ENCODE measurements at places on chromosomes 12 and 14.

DNA sequence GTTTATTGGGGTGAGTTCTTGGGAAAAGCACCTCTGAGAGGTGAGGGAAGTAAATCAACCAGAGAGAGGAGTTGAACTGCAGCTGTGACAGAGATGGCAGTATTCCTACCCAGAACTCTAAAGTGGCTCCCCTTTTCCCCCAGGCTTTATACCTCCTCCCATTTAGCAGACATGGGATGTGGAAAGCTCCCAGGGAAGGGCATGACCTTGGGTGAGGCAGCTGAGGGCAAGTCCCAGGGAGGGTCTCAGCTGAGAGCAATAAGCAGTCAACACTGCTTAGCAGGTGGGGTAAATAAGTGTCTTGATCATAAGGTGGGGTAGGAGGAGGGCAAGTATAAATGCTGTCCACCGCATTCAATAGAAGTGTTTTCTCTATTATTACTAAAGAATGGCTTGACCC is 143.0 kb downstream of the AKAP6 start:
- no peak overlapping the region for H3K27ac ChIP-seq
- no peaks in the 10 kb centered on the region for H3K4me1 ChIP-seq
- H3K27me3 ChIP-seq = peaks cover 1% of the 10 kb centered on the region

DNA sequence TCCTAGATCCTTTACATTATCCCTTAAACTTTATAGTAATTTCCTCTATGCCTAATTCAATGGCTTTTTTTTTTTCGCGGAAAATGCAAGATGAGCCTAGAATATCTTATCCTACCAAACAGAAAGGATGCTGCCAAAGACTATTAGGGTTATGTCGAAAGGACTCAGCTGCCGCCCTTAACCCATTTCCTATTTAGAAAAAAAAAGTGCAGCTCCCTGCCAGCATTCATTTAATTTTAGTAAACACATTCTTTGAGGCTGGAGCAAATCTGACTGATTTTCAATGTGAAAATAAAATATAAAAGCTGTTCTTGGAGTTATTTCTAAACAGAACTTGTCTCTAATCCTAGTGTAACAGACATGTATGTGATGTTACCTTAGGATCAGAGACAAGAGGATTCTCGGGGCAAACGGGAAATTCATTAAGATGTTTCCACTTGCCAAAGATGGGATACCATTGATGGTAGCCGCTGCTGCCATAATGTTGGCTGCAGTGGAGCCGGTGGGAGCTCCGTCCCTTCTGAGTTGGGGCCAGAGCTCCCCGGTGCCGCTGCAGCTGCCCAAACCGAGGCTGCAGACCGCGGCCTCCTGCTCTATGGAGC is 8.2 kb upstream of the A2M start:
- peaks cover 4% of the 10 kb centered on the region for H3K27me3 ChIP-seq
- no peak overlapping the region for H3K4me3 ChIP-seq

DNA sequence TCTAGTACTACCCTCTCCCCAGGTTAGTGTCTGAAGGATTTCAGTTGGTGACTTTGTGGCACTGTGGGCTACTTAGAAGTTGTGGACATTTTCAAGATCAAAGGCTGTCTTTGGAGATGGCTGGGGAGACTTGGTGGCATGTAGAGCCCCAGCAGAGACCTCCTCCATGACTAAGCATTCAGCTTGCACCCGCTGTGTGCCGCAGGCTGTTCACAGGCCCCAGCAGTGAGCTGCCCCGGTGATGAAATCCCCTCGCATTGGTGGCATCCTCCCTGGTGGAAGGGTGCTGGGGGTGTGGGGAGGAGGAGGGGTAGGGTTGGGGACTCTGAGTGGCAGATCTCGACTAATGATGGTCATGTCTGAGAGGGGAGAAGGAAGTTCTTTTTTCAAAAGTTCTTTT is 173.9 kb downstream of the TSPAN9 start:
- H3K27me3 ChIP-seq = peaks cover 9% of the 10 kb centered on the region
- DNase-seq = no peak
- H3K4me1 ChIP-seq = peaks cover 14% of the 10 kb centered on the region
- no peak overlapping the region for H3K27ac ChIP-seq
- no peak overlapping the region for H3K4me3 ChIP-seq

DNA sequence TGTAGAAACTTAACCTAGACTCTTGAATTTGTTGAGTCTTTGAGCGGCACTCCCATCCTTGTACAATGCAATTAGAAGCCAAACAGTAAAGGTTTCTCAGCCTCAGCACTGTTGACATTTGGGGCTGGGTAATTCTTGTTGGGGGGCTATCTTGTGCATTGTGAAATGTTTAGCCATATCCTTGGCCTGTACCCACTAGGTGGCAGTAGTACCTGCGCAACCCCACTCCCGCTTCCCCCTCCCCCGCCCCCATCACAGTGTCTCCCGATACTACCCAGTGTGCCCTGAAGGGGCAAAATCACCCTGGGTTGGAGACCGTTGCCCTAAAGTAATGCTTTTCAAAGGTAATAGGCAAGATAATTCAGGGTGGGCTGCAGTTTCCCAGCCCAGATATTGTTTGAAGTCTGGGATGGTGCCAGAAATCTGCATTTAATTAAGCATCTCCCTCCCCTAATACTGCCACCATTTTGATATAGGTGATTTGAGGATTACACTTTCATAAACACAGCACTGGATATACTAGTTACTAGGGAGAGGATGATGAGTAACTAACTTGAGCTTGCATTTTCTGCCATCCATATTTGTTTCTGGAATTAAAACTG is 1.8 kb downstream of the COX6A1 start:
- H3K27ac ChIP-seq = no peak overlapping the region
- peaks cover 13% of the 10 kb centered on the region for H3K4me1 ChIP-seq
- peak overlapping the region; percentile 70 for H3K4me3 ChIP-seq

DNA sequence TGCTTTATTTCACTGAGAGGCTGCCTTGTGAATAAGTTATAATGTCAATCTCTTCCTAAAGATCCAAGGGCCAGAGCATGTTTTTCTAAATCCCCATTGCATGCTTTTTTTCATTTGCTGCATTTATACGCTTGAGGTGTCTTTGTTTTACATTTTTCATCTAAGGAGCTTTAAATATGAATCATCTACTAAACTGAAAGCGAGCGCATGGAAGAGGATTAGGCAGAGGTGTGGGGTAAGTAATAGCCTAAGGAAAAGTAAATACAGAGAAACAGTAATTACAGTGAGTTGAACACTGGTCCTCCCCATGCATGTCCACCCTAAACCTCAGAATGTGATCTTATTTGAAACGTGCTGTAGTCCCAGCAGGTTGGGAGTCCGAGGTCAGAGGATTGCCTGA is 76.4 kb upstream of the METAP2 start:
- no peaks in the 10 kb centered on the region for H3K36me3 ChIP-seq
- no peak for DNase-seq
- peaks cover 11% of the 10 kb centered on the region for H3K27me3 ChIP-seq

DNA sequence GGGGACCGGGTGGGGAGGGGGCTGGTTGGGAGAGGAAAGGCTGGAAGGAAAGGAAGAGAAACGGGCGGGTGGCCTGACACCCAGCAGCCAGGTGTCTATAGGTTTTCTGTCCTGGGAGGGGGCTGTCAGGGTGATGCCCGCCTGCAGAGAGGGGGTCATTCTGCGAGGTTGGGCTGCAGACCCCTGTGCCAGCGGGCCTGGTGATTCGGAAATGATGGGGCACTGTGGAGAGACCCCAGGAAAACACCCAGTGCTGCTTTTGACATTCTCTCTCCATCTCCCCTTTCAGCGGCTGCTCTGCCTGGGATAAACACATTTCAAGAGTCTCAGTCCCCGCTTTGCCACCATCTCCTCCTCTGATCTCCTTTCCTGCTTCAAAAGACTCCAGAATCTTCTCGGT is 168.5 kb upstream of the RTL1 start:
- H3K27ac ChIP-seq = no peak overlapping the region
- H3K36me3 ChIP-seq = no peaks in the 10 kb centered on the region
- DNase-seq = no peak
- H3K4me1 ChIP-seq = no peaks in the 10 kb centered on the region
- H3K4me3 ChIP-seq = no peak overlapping the region

DNA sequence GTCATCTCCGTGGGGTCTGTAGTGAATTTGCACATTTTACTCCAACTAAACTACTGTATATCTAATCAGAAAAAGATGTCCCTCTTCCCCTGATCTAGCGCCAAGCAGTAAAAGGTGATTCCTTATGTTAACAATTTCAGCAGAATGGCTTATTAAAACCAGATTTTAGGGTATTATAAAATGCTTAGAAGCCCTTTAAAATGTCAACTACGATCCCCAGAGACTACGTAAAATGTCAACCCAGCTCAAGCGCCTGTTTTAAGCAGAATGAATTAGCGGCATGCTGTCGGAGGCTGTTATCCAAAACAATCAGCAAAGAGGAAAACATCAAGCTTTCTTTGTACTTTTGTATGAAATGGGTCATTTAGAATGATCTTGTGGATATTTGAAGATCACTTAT is 408.9 kb downstream of the SOX5 start:
- no peak for DNase-seq
- peaks cover 6% of the 10 kb centered on the region for H3K4me1 ChIP-seq
- H3K36me3 ChIP-seq = peaks cover 2% of the 10 kb centered on the region
- H3K27ac ChIP-seq = no peak overlapping the region
- H3K4me3 ChIP-seq = no peak overlapping the region

- peaks cover 46% of the 10 kb centered on the region for H3K4me1 ChIP-seq
- H3K27ac ChIP-seq = no peak overlapping the region
- H3K4me3 ChIP-seq = no peak overlapping the region
- H3K27me3 ChIP-seq = no peaks in the 10 kb centered on the region
These were observed 5.4 kb downstream of the FBXW8 start for GRCh38 chr12:116916122-116916521.

DNA sequence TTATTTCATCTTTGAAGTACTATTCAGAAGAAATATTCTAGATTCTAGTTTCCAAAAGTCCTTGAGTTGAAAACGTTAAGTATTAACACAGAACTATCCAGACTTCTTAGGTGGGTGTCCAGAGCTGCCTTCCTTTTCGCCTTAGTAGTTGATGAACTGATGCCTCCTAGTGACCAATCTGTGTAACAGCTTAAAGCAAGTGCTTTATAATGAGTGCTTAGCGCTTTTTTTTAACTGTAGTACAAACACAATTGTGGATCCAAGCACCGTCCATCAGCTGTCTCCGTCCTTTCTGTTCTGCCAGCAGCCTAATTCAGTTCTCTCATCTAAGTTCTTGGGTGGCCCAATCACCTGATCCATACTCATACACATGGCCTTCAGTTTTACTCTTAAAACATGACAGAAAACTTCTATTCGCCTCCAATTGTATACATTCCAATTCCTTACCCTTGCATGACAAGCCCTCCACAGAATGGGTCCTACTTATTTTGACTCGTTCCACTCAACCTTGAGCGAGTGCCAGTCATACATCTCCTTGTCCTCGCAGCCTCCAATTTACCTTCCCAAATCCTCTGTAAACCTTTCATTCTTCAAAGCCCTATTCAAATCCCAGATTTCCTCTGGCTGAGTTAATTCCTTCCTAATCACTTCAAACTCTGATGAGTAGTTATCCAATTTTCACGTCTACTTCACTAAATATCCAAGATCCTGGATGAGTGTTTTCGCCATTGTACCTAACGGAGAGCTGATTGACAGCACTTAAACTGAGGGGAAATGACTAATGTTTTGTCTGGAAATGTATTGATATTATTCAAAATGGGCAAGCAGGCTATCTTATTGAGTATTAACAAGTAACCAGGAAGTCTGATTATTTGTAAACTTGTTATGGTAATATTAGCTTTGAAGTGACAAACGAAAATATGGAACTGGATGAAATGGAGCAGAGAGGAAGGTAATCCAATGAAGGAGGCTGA is 5.8 kb upstream of the PHLDA1 start:
- H3K27ac ChIP-seq = no peak overlapping the region
- H3K27me3 ChIP-seq = no peaks in the 10 kb centered on the region
- peaks cover 13% of the 10 kb centered on the region for H3K4me1 ChIP-seq

- no peaks in the 10 kb centered on the region for H3K27me3 ChIP-seq
- peaks cover 8% of the 10 kb centered on the region for H3K4me1 ChIP-seq
- no peak overlapping the region for H3K4me3 ChIP-seq
- no peaks in the 10 kb centered on the region for H3K36me3 ChIP-seq
- no peak overlapping the region for H3K27ac ChIP-seq
- no peak for DNase-seq
These were observed 8.7 kb upstream of the GPR19 start for GRCh38 chr12:12704593-12705230.

GRCh38 chr14:74604911-74605310 is 7.1 kb downstream of the LTBP2 start:
- H3K4me1 ChIP-seq = peaks cover 10% of the 10 kb centered on the region
- H3K36me3 ChIP-seq = no peaks in the 10 kb centered on the region
- H3K27ac ChIP-seq = no peak overlapping the region
- H3K27me3 ChIP-seq = peaks cover 3% of the 10 kb centered on the region
- H3K4me3 ChIP-seq = no peak overlapping the region

DNA sequence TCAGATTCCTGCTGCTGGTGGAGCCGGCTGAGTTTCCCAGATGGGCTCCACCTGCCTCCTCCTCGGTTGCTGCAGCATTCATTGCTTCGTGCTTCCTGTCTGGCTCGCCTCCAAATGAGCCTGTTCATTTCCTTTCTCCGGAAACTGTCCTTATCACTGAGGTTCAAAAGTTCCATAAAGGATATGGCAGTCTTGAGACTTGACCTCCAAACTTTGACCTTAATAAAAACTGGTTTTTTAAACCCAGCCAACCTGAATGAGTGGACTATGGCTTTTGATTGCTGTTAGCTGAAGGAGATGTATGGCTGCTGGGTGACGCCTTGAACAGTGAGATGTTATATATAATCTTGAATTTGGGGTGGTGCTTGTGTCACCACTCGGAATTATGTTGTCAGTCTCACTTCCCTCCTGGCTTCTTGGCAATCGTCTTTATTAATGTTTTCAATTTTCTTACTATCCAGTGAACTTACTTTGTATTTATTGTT is 62.7 kb downstream of the RASSF3 start:
- peaks cover 68% of the 10 kb centered on the region for H3K4me1 ChIP-seq
- peak overlapping the region; percentile 57 for H3K4me3 ChIP-seq
- peaks cover 7% of the 10 kb centered on the region for H3K36me3 ChIP-seq
- H3K27me3 ChIP-seq = no peaks in the 10 kb centered on the region
- peak overlapping the region; percentile 69 for H3K27ac ChIP-seq
- no peak for DNase-seq

GRCh38 chr14:65461730-65462129 is 49.2 kb downstream of the FUT8 start:
- H3K4me3 ChIP-seq = peak overlapping the region; percentile 18
- H3K27me3 ChIP-seq = no peaks in the 10 kb centered on the region
- H3K4me1 ChIP-seq = peaks cover 34% of the 10 kb centered on the region
- peaks cover 27% of the 10 kb centered on the region for H3K36me3 ChIP-seq

DNA sequence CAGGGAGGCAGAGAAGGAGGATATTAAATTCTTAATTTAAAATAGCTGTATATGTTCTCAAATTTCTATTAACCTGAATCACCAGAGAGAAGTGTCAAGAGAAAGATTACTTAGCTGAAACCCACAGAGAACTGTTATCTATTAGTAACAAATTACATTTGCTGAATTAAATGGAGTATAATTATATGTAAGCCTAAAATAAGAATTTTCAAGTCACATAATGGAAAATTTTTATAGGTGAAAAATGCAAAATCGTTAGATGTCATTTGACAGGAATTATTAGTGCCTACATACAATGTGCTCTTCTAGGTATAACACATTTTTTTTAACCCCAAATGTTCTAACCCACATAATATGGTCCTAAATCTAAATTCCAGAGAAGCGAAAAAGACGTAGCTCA is 4.1 kb upstream of the ATP2B1 start:
- H3K27ac ChIP-seq = no peak overlapping the region
- H3K36me3 ChIP-seq = peaks cover 21% of the 10 kb centered on the region
- no peak overlapping the region for H3K4me3 ChIP-seq

Measured in memory B cell (primary cell).